ENCODE measurements at places on chromosomes 6 and 20.

- DNase-seq, result no peak
These were observed 90.6 kb upstream of the SYNDIG1 start for GRCh38 chr20:24378661-24379483.

GRCh38 chr6:89299466-89299850 is 15.6 kb downstream of the GABRR2 start:
- no peak for DNase-seq

DNA sequence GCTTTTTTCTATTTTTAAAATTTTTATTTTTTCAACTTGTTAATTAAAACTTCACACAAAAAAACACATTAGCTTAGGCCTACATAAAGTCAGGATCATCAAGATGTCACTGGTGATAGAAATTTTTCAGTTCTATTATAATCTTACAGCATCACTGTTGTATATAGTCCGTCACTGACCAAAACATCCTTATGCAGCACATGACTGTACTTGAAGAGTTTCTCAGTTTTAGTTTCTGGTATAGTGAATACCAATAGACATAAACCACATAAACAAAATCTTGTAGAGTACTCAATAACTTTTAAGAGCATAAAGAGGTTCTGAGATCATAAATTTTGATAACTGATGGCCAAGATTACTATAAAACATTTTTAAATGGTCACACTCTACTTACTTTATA is 71.8 kb downstream of the ASCC3 start:
- no peak for DNase-seq

DNA sequence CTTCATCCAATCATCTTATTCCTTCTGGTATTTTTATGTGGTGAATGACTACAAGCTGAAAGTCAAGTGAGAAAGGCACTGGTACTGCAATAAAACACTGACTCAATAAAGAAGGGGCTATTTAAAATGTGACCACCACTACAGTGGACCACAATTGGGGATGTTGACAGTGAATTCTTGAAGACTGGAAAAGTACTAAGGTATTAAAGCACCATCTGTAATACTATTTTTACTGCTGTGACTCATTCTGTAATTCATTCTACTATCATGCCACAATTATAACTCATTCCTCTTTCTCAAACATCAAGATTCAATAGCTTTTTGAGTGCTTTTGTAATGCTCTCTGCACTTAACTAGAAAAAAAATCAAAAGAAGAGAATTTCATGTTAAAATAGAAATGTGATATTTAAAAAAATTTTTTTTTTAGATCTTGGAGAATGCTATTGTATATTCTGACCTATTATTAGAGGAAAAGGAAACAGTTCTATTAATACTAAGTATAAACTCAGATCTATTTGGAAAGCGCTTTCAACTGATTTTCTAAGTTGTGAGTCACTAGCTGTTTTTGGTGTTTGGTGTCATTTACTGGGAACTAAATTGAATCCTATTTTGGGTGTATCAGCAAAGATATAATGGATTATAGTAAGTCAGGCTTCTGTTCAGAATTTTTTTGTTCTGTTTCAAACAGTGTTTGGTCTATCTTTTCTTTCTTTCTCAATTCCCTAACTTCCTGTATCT is 104.7 kb upstream of the TMEM170B start:
- no peak for DNase-seq

DNA sequence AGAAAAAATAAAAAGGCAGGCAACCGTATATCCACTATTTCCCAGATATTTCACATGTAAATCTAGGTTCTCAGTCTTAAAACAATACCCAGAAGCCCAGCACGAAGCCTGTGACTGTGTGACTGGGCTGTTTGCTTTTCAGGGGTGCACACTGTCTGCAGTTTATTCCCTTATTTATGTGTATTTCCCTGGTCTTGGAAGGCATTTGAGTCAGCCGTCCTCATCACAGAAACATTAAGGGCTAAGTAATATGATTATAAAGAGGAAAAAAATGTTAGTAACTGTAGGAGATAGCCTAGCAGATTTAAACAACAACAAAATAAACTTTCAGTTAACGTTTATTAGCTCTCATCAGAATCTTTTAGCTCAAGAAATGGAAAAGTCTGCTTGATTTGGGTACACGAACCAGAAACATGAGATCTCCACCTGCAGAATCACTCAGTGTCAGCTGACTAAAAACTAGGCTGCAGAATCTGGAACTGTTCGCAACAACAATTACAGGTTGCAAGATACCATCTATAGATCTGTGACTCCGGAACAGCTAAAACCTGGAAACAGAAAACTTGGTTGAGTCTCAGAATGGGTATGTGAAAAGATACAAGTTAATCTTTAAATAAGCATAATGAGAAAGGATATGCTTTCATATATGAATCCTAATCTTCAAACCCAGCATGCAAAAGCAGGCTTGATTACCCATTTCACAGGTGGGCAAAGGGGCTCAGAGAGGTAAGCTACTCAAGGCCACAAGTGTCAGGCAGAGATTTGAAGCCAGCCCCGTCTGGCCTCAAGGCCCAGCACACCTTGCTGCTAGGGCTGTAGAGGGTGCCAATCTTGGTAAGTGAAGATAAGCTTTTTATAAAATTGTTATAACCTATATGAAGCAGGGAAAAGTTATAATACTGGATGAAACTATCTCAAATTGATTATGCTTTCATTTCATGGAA is 21.1 kb downstream of the GCLC start:
- no peak for DNase-seq

Measured in smooth muscle cell of the brain vasculature (primary cell).